ENCODE measurements at places on chromosomes 6 and 20.
A peak's percentile ranks its signal among the peaks of the same experiment; 100 is the strongest.

DNA sequence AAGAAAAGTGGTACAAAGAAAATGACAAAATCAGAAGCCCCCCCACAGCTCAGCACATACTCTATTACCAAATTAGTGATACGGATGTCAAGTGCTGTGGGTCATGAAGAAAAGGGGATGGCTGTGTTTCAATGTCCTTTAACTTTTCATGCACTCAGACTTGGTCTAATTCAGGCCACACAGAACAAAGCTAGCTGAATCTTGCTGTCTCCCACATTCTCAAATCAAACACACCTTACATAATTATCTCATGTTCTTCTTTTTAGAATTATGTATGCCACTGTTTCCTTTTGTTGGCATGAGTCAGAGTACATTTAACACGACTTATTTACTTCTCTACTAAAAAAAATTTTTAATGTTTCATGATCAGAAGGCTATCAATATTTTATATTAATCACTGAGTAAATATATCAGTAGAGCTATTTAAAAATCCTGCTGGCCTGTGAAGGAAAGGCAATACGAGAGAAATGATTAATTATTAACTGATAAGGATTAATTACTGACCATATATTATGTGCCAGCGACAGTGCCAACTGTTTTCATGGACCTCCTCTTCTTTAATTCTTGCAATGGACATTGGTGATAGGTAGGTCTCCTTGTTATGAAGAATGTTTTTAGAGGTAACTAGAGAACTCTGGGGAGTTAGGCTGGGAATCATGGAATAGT lies 596.5 kb upstream of the AGPAT4 start:
- no peak for DNase-seq

- DNase-seq, result no peak
Measured at GRCh38 chr20:19861147-19861759, 103.2 kb downstream of the RIN2 start.

- no peak for DNase-seq
Measured at GRCh38 chr6:165758441-165758840, 95.4 kb upstream of the PDE10A start.

DNA sequence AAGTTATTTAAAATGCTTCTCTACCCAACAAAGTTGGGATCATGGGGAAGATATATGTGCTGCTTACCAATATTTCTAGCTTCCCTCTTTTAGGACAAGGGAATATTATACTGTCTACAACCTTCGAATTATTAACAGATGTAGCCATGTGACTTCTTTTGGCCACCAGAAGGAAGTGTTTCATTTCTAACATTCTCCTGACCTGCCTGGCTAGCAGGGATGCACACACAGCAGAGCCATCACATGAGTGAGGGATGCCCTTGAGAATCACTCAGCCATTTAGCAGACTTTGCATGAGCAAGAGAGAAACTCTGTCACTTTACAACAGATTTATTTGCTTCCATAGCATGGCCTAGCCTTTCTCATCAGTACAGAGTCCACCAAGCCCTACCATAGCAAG lies 230.7 kb upstream of the MARCKS start:
- DNase-seq, result no peak

- no peak for DNase-seq
Measured at GRCh38 chr20:1526896-1527295, 30.6 kb downstream of the SIRPD start.

DNA sequence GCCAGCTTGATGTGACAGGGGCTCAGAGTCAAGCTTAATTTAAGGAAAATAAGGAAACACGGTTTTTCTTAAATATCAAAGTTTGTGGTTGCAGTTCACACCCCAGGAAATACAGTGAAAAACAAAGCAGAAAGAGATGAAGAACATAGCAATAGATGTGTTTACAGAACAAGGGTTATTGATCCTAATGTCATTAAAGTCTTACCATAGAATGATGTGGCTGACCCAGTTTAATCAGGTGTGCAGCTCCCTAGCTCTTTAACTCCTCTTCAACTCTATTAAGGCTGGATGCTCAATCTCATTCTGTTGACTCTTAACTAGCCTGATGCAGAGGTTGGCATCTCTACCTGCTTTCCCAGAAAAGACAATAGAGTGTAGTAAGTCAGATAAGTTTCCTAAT lies 7.5 kb upstream of the GTF3C6 start:
- no peak for DNase-seq

- DNase-seq, result no peak
Measured at GRCh38 chr20:58877976-58878360, 25.5 kb downstream of the GNAS start.

DNA sequence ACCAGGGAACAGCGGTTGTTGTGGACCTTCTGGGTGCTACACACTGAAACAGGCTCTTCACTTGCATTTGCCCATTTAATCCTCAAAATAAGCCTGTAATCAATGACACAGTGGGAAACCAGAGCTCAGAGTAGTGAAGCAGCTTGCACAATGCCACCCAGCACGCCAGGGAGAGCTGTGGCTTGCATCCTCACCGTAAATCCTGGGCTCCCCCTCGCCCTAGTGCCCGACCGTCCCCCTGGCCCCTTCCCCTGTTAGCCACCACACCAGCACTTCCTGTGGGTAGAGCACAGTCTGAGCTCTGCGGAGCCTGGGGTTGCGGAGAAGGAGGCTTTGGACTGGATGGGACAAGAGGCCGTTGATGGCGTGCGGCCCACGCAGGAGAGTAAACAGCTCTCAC lies 14.5 kb downstream of the VSTM2L start:
- no peak for DNase-seq

- DNase-seq, result peak; percentile 63
Measured at GRCh38 chr20:50625986-50626677, 65.2 kb downstream of the RIPOR3 start.

- DNase-seq, result no peak
Measured at GRCh38 chr20:13862245-13862644, 77.4 kb downstream of the NDUFAF5 start.

DNA sequence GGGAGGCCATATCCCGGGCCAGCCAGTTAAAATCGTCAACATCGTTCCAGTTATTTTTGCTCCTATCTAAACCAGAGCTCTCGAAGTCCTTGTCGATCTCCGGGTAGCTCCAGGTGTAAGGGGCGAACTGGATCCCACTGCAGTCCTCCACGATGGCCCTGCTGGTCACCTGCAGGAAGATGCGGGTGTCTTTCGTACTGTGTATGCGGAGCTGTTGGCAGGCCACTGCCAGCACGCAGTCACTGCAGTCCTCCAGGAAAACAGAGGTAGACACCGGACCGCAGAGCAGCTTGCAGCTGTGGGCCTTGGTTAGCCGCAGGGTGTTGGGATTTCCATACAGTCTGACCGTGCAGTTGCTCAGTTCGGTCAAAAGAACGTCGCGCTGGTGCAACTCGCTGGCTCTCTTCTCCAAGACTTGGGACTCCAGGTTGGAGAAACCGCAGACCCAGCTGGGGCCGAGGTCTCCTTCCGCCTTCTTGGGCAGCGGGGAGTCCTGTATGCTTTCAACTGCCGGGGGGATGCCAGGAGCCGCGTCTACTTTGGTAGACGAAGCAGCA lies 742 bp downstream of the TBCC start:
- no peak for DNase-seq

DNA sequence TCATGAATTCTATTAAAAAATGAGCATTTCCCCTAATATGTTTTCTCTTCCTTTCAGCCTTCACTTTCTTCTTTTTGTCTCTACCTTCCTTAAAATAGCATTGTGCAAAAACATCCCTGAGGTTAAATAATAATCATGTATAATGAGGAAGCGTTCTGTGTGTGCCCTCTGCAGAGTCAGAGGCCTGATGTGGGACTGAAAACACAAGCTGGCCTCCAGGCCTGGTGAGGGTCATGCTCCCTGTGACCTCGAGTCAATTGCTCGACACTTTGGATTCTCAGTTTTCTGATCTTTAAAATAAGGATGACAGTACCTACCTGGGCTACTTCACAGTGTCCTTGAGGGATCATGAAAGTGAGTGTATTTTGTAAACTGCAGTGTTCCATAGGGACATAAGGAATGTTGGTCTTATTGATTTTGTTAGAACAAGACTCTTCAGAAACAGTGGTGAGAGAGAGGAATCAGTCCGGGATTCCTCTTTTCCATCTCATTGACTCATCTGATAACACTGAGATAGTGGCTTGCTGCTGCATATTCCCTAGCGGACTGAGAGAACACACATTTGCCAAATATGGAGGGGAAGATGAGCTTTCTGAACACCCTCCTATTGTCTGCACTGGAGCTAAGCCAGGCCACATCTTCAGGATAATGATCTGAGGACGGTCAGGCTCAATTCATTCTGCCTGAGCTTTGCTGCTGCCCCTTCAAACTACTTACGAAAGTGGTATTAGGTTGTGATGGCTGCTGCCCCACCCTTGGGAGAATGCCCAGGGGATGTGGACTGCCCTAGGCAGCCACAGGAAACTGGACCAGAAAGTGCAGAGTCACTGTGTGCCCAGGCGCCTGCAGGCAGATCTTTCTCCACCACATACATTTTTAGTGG lies 39.6 kb upstream of the PDE7B start:
- DNase-seq, result peak; percentile 10

GRCh38 chr20:31547017-31547675 lies 32.9 kb downstream of the HM13 start:
- peak; percentile 76 for DNase-seq

- no peak for DNase-seq
Measured at GRCh38 chr6:48472091-48472490, 361.1 kb upstream of the PTCHD4 start.

DNA sequence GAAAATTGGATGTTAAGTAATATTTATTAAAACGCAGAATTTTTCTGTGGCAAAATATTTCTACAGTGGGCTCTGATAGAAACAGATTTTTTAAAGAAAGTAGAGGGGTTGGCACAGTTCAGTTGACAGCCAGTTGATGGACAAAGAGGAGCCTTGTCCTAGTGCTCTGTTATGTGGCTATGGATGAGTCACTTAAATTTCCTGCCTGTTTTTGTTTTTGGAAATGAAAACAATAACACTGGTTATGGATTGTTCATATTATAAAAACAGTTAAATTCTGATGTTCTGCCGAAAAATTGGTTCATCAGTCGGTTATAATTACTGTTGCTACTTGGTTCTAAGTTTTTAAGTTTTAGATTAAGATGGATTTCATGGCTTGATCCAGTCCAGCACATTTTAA lies 42.8 kb downstream of the MYO6 start:
- no peak for DNase-seq

- DNase-seq, result no peak
Measured at GRCh38 chr6:129929433-129929832, 68.3 kb upstream of the TMEM244 start.

- DNase-seq, result no peak
Measured at GRCh38 chr20:19827818-19828217, 69.8 kb downstream of the RIN2 start.

DNA sequence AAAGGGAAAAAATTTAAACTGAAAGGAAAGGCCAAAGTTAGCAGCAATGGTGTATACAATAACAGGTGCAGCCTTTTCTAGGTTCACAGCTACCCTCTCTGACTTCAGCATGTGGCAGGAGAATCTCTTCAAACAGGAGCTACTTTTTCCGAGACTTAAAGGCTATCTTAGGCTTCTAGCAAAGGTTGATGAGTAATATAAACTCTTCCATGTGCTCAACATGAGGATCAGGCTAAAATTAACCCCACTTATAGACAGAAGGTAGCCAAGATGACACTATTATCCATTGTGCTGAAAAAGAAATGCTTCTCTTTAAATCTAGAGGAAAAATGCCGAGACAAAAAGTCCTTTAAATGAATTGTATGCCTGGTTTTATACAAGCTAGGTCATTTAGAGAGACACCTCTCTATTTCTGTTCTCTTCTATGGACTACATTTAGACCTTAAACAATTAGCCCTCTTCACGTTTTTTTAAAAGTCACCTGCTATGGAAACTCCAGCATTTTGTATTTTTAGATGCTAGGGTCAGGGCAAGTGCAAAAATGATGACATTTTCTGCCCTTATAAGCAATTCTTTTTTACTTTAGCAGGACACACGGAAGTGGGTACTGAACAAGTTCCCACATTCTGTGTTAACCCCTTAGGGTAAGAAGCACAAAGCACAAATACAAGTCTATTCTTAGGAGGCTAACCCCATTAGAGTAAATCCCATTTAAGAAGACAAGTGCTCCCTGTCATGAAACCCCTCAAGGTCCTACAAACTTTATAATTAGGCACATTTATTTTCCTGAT lies 216.8 kb upstream of the CITED2 start:
- no peak for DNase-seq

DNA sequence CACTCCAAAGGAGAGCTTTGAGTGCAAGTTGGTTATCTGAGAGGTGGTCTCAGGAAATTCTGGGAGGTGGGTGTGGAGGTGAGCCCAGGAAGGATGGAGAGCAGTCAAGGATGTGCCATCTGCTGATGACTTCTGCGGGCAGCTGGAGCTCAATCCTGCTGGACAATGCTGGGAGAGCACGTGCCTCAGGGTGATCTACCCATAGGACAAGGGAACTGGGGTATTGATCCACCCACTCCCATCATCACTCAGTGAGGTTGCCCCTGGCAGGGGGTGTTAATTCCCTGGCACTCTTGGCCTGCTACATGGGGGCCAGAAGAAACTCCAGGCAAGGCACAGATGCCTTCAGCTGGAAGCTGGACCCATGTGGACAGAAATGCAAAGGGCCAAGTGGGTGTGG lies 7.1 kb upstream of the ZBP1 start:
- DNase-seq, result no peak

DNA sequence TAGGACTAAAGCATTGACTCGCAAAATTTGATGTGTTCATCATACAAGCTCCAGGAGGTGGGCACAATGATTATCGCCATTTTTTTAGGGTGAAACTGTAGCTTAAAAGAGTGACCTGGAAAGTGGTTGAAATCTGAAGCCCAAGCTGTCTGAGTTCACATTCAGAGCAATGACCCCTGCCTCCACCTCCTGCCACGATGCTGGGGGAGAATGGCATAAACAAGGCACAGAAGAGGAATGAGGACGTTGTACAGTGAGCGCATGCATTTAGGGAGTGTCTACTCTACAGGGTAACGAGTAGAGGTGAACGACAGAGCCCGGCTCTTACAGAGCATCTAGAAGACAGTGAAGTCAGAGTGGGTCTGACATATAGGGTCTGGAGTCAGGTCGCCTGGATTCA lies 37.2 kb downstream of the CNKSR3 start:
- no peak for DNase-seq

GRCh38 chr6:4864519-4864918 lies 88.3 kb downstream of the CDYL start:
- DNase-seq, result no peak

- peak; percentile 5 for DNase-seq
Measured at GRCh38 chr6:18997375-18997826, 610.3 kb downstream of the RNF144B start.

- DNase-seq, result no peak
Measured at GRCh38 chr20:3420211-3420707, 12.8 kb upstream of the DNAAF9 start.

DNA sequence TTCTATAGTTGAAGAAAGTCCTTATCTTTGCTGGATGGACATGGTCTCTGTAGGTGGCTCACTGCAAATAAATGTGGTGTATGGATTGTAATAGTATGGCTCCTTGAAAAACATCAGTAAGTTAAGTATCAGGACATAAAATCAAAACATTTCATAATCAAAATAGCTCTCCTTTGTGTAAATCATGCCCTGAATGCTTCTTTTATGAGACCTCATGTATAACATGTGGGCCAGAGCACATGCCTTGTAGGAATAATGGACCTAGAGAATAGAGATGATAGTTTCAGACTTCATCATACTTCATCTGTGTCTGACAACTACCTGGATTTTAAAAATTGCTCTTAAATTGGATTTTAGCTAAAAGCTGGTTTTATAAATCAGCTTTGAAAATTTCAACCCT lies 159.9 kb downstream of the ASCC3 start:
- no peak for DNase-seq

GRCh38 chr20:40943591-40943990 lies 85.0 kb upstream of the TOP1 start:
- DNase-seq, result no peak

- no peak for DNase-seq
Measured at GRCh38 chr20:41373251-41373783, 6.7 kb upstream of the EMILIN3 start.

- DNase-seq, result peak; percentile 82
Measured at GRCh38 chr6:103122766-103123601, 1729.5 kb downstream of the GRIK2 start.

All from nephron progenitor cell (in vitro differentiated cells).